ENCODE measurements at places on chromosomes 1 and 21.
A peak's percentile ranks its signal among the peaks of the same experiment; 100 is the strongest.

GRCh38 chr1:92961131-92961895 lies at the start of gene DIPK1A:
DIPK1A (minus strand) TSS chr1:92961462; CDS start chr1:92961429, 33 bp downstream.
- H3K36me3 ChIP-seq = peaks cover 4% of the 10 kb centered on the region
- peaks cover 29% of the 10 kb centered on the region for H3K4me1 ChIP-seq
- no peaks in the 10 kb centered on the region for H3K27me3 ChIP-seq
- H3K27ac ChIP-seq = peak within 1 kb of the TSS; percentile 97

DNA sequence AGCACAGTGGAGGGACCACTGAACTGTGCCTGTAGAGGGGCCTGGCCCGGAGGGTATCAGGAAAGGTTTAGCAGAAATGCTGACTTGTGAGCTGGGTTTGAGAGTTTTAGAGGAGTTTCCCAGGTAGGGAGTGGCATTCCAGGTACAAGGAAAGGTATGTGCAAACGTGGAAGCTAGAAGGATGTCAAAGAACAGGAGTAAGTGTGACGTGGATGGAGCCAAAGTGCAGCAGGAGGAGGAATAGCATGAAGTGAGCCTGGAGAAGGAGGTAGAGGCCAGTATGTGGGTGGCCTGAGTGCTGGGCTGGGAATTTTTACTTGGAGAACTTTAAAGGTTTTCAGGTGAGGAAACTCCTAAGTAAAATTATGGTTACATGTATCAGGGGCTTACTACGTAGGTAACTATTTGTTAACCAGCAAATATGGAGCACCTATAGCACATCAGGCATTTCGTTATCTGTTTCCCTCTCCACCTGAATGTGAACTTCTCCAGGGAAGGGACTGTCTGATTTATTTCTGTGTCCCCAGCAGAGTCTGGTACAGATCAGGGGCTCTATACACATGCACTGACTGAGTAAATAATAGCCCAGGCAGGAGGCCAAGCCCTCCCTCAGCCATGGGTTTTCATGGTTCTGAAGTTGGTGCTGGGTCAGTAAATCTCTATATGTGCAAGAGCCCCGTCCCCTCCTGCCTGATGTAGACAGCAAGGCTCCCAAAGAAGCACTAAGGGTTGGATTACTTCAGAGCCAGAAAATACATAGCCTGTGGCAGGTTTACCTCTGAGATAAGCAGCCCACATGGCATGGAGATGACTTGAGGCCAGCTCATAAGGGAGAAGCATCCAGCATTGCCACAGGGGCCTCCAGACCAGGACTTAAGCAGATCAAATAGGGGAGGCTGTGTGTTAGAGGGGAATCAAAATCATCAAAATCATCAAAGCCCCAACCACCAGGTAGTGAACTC lies 43.4 kb downstream of the CDCP2 start:
- no peak overlapping the region for H3K27ac ChIP-seq
- no peaks in the 10 kb centered on the region for H3K27me3 ChIP-seq
- H3K4me3 ChIP-seq = no peak overlapping the region
- no peaks in the 10 kb centered on the region for H3K4me1 ChIP-seq
- no peaks in the 10 kb centered on the region for H3K36me3 ChIP-seq
- DNase-seq = no peak

GRCh38 chr1:91792489-91793071 lies 93.4 kb downstream of the TGFBR3 start:
- H3K27me3 ChIP-seq = no peaks in the 10 kb centered on the region
- no peak for DNase-seq
- peaks cover 7% of the 10 kb centered on the region for H3K36me3 ChIP-seq
- peaks cover 28% of the 10 kb centered on the region for H3K4me1 ChIP-seq
- no peak overlapping the region for H3K27ac ChIP-seq

DNA sequence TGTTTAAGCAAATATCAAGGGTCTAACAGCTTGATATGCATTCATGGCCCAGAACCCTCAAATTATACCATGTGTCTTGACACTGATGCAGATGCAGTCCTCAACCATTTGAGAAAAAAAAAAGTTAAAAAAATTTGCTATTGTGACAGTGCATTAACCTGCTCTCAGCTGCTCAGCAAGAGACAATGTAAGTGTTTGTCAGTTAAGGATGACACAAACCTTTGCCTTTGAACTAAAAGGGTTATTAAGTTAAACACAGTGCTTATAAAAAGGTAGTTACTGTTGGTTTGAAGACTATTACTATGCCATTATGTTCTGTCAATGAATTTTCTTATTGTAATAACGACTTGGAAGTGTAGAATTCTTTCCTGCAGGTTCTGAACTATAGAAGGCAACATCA lies 655.6 kb upstream of the NEGR1 start:
- no peak overlapping the region for H3K4me3 ChIP-seq
- no peak overlapping the region for H3K27ac ChIP-seq
- no peaks in the 10 kb centered on the region for H3K4me1 ChIP-seq

- H3K27ac ChIP-seq = no peak overlapping the region
- no peaks in the 10 kb centered on the region for H3K4me1 ChIP-seq
- H3K36me3 ChIP-seq = peaks cover 8% of the 10 kb centered on the region
- H3K4me3 ChIP-seq = no peak overlapping the region
- no peak for DNase-seq
- H3K27me3 ChIP-seq = no peaks in the 10 kb centered on the region
Observed at GRCh38 chr1:178746345-178746744, 21.3 kb downstream of the RALGPS2 start.

All from activated CD8-positive, alpha-beta T cell treated with anti-CD3 and anti-CD28 coated beads for 36 hours (primary cell).